ENCODE measurements at places on chromosomes 7 and 10. TPM values are rescaled to one million over a fixed set of nuclear protein-coding genes. Genes with fewer than 3 reads are reported as not detected.

The RNF32 gene
- polyA plus RNA-seq: 2.0 TPM

The OPALIN gene
- not detected for polyA plus RNA-seq

The ZNF727 gene
- polyA plus RNA-seq: not detected

The GIMAP7 gene
- polyA plus RNA-seq: 557 TPM

The RBP3 gene
- not detected for polyA plus RNA-seq

DNA sequence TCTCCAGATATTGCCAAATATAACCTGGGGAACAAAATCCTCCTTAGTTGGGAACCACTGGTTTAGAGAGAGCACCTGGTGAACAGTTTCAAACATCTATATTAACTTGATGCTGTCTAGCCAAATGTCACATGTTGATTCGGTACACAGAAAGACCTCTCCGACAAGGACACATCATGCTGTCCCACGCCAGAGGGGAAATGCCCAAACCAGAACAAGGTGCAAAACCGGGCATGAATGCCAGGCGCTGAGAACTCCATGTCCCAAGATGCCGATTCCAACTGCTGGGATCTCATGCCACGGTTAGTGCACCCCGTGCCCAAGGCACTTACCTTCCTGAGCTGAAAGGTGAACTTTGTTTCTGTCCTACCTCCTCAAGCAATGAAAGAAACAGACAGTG lies 100.8 kb downstream of the SFMBT2 start:
- no peak for DNase-seq

DNA sequence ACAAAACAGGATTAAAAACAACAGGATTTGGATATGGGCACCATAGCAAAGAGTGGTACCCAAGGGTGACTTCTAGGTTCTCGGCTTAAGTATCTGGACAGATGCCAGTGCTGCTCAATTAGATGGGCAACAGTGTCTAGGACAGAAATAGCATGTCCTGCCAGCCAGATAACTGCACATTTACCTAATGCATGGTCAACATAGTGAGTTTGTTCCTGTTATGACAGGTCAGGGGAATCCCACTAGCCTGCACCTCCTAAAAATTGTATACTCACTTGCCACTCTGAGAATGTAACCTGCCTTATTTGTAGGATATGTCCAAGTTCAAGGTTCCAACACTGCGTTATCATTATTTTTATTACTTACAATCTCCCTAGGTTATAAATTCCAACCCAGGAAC lies 471.7 kb downstream of the GRM8 start:
- no peak for DNase-seq

The CRTAC1 gene
- not detected for polyA plus RNA-seq

GRCh38 chr10:72740528-72740927 lies 48.6 kb downstream of the MCU start:
- DNase-seq: no peak
